Stimulated activated CD4-positive, alpha-beta T cell treated with anti-CD3 and anti-CD28 coated beads, Interleukin-2, amount 100 ng/mL, for 48 hours (primary cell): ENCODE measurements at places on chromosomes 6 and 20.

- no peak for DNase-seq
These were observed 186.6 kb downstream of the MTHFD1L start for GRCh38 chr6:151052021-151052646.

- no peak for DNase-seq
These were observed at the start of gene SLC26A8 for GRCh38 chr6:36023996-36024795. Gene SLC26A8 (minus strand): TSS chr6:36024641. CDS start chr6:36019707, 4,934 bp downstream.

DNA sequence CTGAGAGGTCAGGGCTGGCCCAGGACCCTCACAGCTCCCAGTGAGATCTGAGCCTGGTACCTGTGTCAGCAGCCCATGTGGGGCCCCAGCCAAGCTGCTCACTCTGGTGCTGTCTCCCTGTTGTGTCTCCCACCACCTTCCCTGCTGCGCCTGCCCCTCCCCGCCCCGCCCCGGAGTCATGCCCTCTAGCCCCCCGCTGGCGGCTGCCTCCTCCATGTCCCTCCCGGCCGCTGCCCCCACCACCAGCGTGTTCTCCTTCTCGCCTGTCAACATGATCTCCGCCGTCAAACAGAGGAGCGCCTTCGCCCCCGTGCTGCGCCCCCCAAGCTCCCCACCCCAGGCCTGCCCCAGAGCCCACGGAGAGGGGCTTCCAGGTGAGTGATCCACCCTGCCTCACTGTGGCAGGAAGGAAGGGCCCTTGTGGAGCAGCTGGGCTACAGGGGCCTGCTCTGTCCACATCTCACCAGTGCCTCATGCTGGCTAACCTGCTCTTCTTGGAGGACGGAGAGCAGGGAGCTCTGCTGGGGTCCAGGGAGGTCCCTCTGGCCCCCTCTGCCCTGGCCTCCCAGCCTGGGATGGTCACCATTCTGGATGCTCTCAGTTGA, 44.9 kb downstream of the CPXM1 start:
- no peak for DNase-seq

DNA sequence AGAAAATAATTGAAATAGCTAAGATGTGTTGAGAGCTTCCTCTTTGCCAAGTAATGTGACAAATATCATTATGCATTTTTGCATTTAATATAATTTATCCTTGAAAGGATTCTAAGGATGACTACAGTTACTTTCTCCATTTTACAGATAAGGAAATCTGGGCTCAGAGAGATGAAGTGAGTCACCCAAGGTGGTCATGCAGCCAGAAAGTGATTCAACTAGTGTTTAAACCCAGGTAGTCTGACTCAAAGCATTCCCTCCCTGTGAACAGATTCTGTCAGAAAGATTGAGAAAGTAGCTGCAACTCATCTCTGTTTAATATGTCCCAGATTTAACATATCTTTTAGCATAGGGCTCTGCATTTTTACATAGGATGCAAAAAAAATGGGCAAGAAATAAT, 28.1 kb downstream of the NRSN1 start:
- no peak for DNase-seq

DNA sequence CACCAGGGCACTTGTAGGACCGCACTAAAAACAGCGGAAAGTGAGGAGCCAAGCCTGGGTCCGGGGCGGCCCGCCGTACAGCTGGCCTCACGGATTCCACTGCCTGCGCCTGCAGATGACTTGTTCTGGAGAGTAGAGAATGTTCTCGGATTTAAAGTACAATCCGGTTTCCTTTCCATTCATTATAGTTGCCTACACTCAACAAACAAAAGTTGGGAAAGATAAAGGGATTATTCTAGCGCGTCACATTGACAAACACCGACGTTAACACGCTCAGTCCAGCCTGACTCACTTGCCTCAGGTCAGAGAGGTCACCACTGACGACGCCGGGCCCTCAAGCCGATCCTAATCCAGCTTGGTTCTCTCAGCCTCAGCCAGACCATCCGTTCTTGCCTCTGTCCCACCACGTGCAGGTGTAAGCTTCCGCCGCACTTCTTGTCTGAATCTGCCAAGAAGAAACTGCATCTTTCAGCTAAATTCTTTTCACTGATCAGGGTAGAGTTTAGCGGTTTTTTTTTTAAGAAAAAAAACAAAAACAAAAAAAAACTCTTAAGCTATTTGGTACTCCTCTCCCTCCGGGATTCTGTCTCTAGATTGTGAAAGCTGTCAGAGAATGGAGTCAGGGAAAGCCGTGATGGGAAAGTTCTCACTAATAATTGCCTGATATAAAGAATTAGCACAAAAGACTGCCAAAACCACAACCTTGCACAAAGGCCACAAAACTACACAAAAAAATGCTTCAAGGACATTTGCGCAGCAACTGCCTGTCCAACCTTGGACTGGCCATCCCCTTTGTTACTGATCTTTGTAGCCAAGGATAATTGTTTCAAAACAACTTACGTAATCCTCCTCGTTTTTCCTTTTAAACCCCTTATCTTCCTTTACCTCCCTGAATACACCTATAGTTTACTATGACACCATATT, 1.1 kb upstream of the PHF10 start:
- DNase-seq = peak; percentile 13

GRCh38 chr6:135810486-135810885, 41.0 kb upstream of the PDE7B start:
- no peak for DNase-seq

DNA sequence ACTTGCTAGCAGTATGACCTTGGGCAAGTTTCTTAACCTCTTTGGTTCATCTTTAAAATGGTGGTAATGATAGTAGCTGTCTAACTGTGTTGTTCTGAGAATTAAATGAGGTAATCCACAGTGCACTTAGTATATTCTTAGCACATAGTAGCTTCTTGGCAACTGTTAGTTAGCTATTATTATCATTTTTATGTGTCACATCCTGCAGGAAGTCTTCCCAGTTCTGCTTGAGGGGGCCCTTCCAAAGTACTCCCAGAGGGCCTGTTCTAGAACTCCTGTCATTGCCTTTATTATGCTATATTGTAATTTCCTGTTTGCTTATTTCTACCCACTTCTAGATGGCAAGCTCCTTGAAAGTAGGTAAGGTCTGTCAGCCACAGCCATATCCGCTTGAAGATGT, 30.6 kb downstream of the ANKS1A start:
- DNase-seq = no peak

GRCh38 chr20:43893930-43894329, 20.7 kb upstream of the TOX2 start:
- no peak for DNase-seq

DNA sequence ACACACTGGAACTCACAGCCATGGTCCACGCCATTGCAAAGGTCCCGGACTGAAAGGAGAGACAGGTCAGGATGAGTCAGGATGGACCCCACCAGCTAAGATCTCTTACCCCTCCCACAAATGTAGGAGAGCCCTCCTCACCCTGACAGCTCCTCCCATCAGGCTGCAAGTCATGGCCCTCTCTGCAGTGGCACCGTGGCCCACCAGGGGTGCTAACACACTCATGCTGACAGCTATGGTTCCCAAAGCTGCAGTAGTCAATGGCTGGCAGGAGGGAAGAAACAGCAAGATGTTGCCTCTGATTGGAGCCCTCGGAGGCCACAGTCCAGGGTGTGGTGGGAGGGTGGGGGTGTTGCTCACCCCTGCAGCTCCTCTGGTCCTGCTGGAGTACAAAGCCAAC, 5.7 kb upstream of the RBPJL start:
- DNase-seq = peak; percentile 47

DNA sequence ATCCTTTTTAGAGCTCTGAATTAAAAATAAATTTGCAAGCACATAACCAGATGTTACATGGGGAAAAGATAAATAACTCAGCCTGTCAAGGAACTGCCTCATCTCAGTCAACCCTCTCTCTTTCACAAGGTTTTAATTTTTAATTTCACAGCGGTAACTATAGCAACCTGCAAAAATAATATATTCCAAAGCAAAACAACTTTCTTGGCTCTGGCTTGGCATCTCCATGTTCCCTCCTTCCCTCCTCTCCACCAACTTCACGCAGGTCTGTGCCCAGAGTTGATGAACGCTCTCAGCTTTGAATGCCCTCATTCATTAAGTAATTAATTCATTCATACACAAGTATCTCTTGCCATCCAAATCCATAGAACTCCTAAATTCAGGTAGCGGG, 32.5 kb upstream of the SIRPA start:
- no peak for DNase-seq

DNA sequence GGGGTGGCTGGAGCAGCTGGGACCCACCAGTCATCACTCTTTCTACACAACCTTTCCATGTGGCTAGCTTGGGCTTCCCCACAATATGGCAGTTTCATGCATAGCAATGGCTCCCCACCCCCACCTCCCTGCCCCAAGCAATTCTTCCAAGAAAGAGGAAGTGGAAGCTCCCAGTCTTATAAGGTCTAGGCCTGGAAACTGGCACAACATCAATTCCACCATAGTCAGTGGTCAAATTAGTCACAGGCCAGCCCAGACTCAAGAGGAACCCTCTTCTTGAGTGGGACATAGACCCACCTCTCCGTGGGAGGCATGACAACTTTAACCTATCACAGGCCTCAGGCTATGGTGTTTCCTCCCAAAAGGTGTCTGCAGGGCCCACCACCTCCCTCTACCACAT, 17.7 kb downstream of the TGM6 start:
- no peak for DNase-seq

DNA sequence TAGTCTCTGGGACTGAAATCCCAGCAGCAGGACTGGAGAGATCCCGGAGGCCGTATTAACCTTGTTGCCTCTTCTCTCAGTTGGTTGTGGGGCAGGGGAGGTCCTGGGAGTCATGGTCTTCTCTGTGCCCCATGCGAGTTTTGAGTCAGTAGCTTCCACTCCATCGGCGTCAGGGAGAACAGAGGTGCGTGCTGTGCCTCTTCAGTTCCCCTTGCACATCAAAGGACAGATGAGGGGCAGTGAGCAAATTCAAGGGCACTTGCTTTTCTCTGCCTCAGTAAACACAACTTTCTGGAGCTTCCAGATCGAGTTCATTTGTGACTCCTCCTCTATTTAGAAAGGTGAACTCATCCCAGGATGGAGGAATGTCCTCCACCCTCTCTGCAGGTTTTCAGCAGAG, 48.6 kb downstream of the MOCS1 start:
- DNase-seq = no peak

- DNase-seq = no peak
These were observed 280.6 kb downstream of the LAMA2 start for GRCh38 chr6:129163551-129163950.

GRCh38 chr20:64244870-64245603, 10.5 kb upstream of the PCMTD2 start:
- no peak for DNase-seq

- DNase-seq = no peak
These were observed 128.8 kb downstream of the HUS1B start for GRCh38 chr6:527989-528673.

DNA sequence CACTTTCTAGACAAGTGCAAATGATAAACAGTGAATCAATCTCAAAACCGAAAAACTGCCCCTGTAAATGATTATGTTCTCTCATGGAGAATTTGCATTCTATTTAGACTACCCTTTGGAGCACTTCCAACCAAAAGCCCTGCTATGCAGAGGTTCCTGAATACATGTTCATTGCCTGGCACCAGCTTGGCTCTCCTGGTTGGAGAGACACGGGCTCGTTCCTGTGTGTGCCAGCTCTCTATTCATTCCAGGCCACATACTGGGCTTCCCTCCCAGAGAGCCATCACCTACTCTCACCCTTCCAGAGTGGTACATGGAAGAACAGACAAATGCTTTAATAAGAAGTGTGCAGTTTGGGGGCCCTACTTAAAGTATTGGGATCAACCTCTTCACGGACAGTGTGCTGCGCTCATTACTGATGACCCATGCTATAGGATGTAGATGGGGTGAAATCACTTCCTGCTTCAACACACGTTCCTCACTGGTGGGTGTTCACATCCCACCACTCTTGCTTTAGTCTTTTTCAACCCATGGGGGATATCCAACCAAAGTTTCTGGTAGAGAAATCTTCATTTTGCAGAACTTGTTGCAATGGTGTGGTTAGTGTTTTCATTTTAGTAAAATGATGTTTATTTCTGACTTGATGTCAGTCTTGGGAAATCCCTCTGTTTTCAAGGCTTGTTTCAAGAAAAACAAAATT, 38.5 kb upstream of the NAA20 start:
- DNase-seq = no peak

- no peak for DNase-seq
These were observed 89.5 kb downstream of the DLL1 start for GRCh38 chr6:170201361-170201760.

DNA sequence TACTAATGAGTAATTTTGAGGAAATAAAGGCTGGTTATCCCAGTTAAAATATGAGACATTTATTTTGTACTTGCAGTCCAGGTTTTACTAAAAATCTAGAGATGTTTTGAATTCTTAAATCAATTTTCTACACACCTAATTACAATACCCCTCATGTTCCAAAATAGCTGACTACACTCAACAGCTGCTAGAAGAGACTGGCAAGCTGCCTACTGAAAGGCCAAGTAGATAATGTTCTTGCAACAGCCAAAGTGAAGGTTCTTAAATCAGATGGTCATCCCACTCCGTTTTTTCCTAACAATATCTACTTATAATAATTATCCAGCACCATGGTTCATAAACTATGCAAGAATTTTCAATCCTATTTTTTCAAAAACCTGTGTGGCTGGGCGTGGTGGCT, 69.0 kb downstream of the DTNBP1 start:
- DNase-seq = no peak

DNA sequence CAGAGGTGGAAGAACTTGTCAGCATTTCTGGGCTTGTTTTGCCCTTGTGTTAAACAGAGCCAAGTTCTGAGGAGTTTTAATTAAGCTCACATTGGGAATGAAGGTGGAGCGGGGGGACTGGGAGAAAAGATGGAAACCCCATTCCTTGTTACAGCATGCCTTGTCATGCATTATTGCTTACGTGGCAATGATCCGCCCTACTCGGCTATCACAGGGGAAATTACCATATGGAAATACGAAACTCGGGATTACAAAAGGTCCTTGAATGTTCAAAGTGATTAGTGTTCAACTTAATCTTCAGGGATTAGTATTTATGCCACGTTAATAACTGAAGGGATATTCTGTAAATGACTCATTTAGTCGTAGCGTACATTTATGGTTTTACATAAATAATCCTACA, 86.4 kb downstream of the MAP3K7 start:
- no peak for DNase-seq

- no peak for DNase-seq
These were observed 51.2 kb upstream of the RANBP9 start for GRCh38 chr6:13762611-13763441.

GRCh38 chr6:25343984-25344383, 64.8 kb downstream of the CARMIL1 start:
- no peak for DNase-seq

GRCh38 chr6:139521338-139521737, 146.9 kb upstream of the CITED2 start:
- no peak for DNase-seq

- no peak for DNase-seq
These were observed 52.3 kb downstream of the HUS1B start for GRCh38 chr6:604579-604978.

DNA sequence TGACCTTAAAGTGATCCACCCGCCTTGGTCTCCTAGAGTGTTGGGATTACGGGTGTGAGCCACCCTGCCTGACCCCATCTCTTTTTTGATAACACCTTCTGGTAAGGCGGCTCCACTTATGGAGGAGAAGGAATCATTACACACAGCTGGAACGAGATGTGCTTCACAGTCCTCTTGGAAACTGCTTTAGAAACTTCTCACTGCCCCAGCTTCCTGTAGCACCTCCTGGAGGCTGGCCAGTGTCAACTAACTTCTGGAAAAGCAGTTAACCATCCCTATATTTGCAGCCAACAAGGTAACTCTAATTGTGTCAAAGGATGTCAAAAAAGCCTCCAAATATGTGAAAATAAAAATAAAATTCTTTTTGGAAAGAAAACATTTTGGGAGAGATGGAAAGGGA, 48.8 kb upstream of the BCLAF1 start:
- DNase-seq = no peak

GRCh38 chr6:97294451-97294850, 11.4 kb upstream of the MMS22L start:
- no peak for DNase-seq
